ENCODE measurements at places on chromosomes 4 and X.

GRCh38 chrX:27008486-27008885 is 454.7 kb downstream of the PPP4R3C start:
- no peak for DNase-seq

- DNase-seq = no peak
These were observed 19.9 kb downstream of the MRFAP1 start for GRCh38 chr4:6660430-6660829.

DNA sequence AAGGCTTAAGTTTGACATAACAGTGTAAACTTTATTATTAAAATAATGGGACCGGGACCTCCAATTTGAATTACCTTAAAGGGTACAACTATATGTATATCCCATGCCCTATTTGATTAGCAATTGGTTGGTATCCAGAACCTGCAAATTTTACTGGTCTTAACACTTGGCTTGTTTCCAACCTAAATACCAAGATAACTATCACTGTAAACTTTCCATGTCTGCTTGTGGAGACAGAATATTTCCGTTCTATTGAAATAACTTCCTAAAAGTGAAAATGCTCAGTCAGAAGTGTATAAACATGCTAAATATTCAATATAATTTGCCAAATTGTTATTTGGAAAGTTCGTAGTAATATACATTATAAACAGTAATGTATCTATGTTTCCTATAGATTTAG is 154.0 kb downstream of the TMEM47 start:
- DNase-seq = no peak

- DNase-seq = no peak
These were observed 417.5 kb upstream of the ARX start for GRCh38 chrX:25433307-25433706.

GRCh38 chr4:122662701-122663100 is 41.8 kb upstream of the IL21 start:
- no peak for DNase-seq

- no peak for DNase-seq
These were observed 184.9 kb upstream of the AADAT start for GRCh38 chr4:170274616-170275015.

DNA sequence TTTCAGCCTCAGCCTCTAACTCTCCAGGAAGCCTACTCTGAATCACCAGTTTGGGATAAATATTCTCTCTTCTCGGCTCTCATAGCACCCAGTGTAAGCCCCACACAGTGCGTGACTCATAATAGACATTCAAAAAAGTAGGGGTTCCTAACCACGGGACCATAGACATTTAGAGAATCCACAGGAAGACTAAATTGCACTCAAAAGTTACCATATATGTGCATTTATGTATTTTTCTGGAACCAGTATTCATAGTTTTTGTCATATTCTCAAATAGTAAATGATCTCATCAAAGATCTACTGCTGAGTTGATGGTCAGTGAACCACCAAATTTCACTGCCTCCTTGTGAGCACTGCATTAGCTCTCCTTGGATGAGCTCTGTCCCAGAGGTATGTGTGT is 625.7 kb downstream of the SMARCA1 start:
- no peak for DNase-seq

- DNase-seq = no peak
These were observed 5.7 kb downstream of the CSN1S1 start for GRCh38 chr4:69936566-69936965.

- no peak for DNase-seq
These were observed 102.4 kb downstream of the CAMK2D start for GRCh38 chr4:113659127-113659526.
